ENCODE measurements at places on chromosomes 11 and 22.
A peak's percentile ranks its signal among the peaks of the same experiment; 100 is the strongest.

DNA sequence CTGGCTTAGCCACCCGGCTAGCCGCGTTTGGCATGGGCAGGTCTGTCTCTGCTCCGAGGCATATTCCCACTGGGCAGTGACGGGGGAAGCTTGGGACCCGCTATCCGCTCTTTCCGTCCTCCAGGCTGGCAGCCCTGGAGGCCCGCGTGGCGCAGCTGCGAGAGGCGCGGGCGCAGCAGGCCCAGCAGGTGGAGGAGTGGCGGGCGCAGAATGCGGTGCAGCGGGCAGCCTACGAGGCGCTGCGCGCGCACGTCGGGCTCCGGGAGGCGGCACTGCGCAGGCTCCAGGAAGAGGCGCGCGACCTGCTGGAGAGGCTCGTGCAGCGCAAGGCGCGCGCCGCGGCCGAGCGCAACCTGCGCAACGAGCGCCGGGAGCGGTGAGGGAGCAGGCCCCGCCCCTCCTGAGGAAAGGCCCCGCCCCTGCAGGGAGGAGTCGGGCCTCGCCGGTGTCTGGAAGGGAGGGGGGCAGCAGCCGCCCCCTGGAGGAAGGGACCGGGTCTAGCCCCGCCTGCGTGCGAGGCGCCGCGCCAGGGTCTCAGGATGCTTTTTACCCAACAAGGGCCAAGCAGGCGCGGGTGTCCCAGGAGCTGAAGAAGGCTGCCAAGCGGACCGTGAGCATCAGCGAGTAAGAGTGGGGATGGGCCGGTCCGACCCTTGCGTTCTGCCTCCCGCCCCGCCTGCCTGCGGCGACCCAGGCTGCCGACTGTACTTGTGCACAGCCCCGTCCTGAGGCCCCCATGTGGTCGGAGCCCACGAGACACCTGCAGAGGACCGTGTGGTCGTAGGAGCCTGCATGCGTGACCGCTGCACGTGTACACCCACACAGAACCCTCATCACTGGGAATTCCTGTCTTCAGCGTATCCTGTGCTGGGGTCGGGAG, 7.9 kb downstream of the ATG16L2 start:
- DNase-seq = peak; percentile 91

- no peak for DNase-seq
These were observed 589.0 kb downstream of the OPCML start for GRCh38 chr11:132943357-132943705.

GRCh38 chr11:106875013-106875412, 143.3 kb downstream of the GUCY1A2 start:
- DNase-seq = no peak

GRCh38 chr11:35810045-35810645, 133.7 kb upstream of the LDLRAD3 start:
- no peak for DNase-seq

DNA sequence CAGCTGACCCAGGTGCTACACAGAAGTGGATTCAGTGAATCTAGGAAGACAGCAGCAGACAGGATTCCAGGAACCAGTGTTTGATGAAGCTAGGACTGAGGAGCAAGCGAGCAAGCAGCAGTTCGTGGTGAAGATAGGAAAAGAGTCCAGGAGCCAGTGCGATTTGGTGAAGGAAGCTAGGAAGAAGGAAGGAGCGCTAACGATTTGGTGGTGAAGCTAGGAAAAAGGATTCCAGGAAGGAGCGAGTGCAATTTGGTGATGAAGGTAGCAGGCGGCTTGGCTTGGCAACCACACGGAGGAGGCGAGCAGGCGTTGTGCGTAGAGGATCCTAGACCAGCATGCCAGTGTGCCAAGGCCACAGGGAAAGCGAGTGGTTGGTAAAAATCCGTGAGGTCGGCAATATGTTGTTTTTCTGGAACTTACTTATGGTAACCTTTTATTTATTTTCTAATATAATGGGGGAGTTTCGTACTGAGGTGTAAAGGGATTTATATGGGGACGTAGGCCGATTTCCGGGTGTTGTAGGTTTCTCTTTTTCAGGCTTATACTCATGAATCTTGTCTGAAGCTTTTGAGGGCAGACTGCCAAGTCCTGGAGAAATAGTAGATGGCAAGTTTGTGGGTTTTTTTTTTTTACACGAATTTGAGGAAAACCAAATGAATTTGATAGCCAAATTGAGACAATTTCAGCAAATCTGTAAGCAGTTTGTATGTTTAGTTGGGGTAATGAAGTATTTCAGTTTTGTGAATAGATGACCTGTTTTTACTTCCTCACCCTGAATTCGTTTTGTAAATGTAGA, 1.7 kb downstream of the MALAT1 start:
- DNase-seq = peak; percentile 55

DNA sequence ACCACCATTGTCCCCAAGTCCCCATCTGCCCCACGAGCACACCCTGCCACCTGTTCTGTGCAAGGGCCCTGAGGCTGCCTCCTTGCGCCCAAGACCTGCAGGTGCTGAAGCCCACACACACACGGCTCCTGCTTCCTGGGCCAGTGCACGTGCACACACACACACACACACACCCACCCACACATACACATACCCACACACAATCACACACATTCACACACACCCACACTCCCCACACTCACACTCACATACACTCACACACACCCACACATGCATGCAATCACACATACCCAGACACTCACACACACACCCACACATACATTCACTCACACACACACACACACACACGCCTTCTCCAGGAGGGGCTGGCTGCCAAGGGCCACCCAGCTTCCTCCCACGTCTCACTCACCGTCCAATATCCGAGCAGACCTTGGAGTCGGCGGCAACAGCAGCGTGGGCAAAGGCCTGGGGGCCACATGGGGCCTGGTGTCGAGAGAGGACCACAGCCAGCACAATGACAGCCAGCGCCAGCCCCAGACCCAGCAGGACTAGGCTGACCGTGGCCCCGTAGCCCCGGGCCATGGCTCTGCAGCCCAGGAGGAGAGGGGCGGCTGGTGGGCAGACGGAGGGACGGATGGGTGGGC, 616 bp downstream of the GGT5 start:
- DNase-seq = no peak

DNA sequence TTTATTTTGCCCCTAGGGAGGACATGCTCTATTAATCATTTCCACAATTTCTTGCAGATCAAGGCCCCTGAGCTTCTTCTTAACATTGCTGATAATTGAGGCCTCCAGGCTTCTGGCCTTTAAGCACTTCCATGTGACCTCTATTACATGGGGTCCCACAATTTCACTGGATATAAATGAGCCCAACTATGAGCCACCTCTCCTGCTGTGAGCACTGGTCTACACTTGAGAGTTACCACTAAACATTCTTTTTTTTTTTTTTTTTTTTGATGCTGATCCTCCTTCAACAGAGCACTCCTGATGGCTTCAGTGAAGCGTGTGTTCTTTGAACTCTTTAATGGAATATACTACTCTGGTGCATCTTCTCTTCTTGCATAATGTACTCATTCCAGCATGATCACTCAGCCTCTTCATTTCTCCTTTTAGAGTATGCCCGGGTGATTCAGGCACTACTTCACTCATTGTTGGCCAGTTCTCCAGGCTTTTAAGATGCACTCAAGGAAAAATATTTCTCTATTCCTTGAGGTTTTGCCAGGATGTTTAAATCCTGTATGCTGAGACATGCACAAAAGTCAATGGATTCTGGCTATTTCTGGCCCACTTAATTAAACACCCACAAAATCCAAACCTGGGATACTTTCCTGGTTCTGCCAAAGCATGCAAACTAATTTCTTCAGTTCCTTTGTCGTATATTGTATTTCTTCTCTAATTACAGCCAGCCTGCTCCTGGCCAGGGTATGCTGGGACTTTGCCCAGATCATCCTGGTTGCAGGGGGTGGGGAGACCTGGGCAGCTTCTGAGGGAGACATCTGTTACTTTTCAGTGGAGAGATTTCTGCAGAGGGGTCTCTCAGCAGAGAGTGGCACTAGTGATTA, 257.8 kb upstream of the LUZP2 start:
- DNase-seq = no peak

GRCh38 chr11:43930868-43931716, 11.3 kb upstream of the C11orf96 start:
- no peak for DNase-seq

Measured in activated naive CD4-positive, alpha-beta T cell treated with Interleukin-2 at 50 U/mL for 16 hours (primary cell).